Neural progenitor cell (in vitro differentiated cells): ENCODE measurements at places on chromosomes 12 and 14. TPM values are rescaled to one million over a fixed set of nuclear protein-coding genes. Genes with fewer than 3 reads are reported as not detected.
A peak's percentile ranks its signal among the peaks of the same experiment; 100 is the strongest.

GRCh38 chr12:870378-870777, 79.1 kb downstream of the RAD52 start:
- no peak overlapping the region for H3K4me3 ChIP-seq
- H3K4me1 ChIP-seq = no peaks in the 10 kb centered on the region
- no peaks in the 10 kb centered on the region for H3K27me3 ChIP-seq
- DNase-seq = no peak
- no peak overlapping the region for H3K27ac ChIP-seq

DNA sequence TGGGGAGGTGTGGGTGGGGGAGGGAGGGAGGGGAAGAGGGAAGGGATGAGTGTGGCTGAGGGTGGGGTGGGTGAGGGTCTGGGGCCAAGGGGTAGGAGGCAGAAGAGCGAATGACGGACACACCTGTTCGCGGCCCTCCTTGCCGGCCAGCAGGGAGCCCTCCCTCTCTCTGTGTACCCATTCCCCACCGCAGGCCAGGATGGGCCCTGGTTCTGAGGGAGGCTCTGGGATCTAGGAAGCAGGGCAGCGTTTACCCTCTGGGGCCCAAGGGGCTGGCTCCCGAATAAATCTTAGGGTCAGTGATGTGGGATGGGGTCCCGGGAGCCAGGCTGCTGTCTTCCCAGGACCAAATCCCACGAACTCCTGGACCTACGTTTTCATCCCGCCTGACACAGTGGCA, 46.0 kb upstream of the ESRRB start:
- H3K36me3 ChIP-seq = no peaks in the 10 kb centered on the region
- peaks cover 16% of the 10 kb centered on the region for H3K4me1 ChIP-seq
- peaks cover 40% of the 10 kb centered on the region for H3K27me3 ChIP-seq

The BCL11B gene
- total RNA-seq = 1.3 and 1.5 TPM in 2 replicates

The KRT82 gene
- total RNA-seq = not detected in 2 replicates

- H3K36me3 ChIP-seq = no peaks in the 10 kb centered on the region
- no peaks in the 10 kb centered on the region for H3K27me3 ChIP-seq
- no peak for DNase-seq
- H3K27ac ChIP-seq = no peak overlapping the region
- no peak overlapping the region for H3K4me3 ChIP-seq
- H3K4me1 ChIP-seq = peaks cover 6% of the 10 kb centered on the region
Observed at GRCh38 chr14:71139294-71139946, 232.2 kb downstream of the PCNX1 start.

- H3K4me3 ChIP-seq = no peak overlapping the region
- H3K36me3 ChIP-seq = no peaks in the 10 kb centered on the region
- no peaks in the 10 kb centered on the region for H3K27me3 ChIP-seq
Observed at GRCh38 chr14:38083039-38083438, 124.7 kb upstream of the SSTR1 start.

The MAP3K9 gene
- 14.9 and 25.3 TPM in 2 replicates for total RNA-seq

DNA sequence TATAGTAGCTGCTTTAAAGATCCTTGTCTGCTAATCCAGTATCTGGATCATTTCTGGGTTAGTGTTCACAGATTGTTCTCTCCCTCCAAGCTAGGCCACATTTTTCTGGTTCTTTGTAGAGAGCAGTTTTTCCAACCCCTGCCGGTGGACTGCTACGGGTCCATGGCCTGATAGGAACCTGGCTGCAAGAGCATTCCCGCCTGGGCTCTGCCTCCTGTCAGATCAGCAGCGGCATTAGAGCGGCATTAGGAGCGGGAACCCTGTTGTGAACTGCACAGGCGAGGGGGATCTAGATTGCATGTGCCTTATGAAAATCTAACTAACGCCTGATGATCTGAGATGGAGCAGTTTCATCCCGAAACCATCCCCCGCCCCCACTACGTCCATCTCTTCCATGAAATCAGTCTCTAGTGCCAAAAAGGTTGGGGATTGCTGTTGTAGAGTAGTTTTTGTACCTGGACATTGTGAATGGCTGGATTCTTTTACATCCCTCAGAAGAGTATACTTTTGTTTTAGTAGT, 50.4 kb downstream of the MYRFL start:
- peak; percentile 29 for DNase-seq
- H3K4me1 ChIP-seq = peaks cover 16% of the 10 kb centered on the region
- no peaks in the 10 kb centered on the region for H3K36me3 ChIP-seq
- H3K27me3 ChIP-seq = no peaks in the 10 kb centered on the region
- H3K27ac ChIP-seq = no peak overlapping the region

- no peaks in the 10 kb centered on the region for H3K36me3 ChIP-seq
- no peak overlapping the region for H3K4me3 ChIP-seq
- no peak for DNase-seq
- H3K4me1 ChIP-seq = peaks cover 7% of the 10 kb centered on the region
- no peaks in the 10 kb centered on the region for H3K27me3 ChIP-seq
Observed at GRCh38 chr14:90730206-90730766, 85.9 kb downstream of the TTC7B start.

The STAC3 gene
- 1.1 and 5.1 TPM in 2 replicates for total RNA-seq

DNA sequence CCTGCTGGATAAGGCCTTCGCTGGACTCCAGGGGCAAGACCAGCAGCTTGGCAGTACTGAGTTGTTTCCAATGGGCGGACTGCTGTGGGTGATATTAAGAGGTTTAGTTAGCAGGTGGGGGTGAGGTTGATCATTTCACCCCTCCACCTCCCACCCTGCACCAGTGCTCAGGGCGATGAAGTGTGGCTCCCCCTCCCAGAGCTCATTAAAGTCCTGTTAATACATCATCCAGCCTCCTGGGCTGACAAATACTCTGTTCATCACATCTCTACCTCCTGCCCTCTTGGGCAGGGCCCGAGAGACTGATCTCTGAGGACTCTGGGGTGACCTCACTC, 2.4 kb upstream of the FIGNL2 start:
- H3K4me3 ChIP-seq = no peak overlapping the region
- no peak for DNase-seq
- H3K27me3 ChIP-seq = peaks cover 4% of the 10 kb centered on the region

DNA sequence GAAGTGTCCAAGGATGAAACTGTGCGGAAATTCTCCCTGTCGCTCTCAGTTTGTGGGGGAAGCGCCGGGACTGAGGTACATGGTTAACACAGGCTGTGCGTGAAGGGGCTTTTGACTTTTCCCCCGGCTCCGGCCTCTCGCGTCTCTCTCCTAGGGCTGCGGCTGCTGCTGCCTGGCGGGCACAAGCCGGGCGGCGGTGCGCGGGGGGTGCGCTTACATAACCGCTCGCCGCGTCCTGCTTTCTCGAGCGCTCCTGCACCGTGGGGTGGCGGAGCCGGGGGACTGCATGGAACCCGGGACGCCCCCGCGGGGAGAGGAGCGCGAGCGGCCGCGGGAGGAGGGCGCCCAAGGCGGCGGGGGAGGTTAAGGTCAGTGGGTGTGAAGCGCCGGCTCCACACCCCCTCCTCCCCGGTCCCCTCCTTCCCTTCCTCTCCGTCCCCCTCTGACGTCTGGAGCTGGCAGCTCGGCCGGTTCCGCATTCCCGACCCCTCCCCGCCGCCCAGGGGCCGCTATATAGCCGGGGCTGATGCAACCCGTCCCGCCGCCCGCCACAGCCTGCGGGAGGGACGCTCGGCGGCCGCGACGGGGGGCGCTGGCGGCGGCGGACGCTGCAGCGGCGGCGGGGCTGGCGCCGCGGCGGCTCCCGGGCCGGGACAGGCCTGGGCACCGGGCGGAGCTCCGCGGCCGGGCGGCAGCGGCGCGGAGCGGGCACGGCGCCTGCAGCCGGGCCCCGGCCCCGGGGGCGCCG, at the start of gene JDP2:
Gene JDP2 (plus strand): TSS at position 541 of the 748 bp plus-strand sequence. CDS start 9,899 bp downstream, outside the sequence.
- DNase-seq = peak; percentile 89
- no peaks in the 10 kb centered on the region for H3K4me1 ChIP-seq
- no peak within 1 kb of the TSS for H3K27ac ChIP-seq
- H3K4me3 ChIP-seq = peak within 1 kb of the TSS; percentile 74
- no peaks in the 10 kb centered on the region for H3K36me3 ChIP-seq

DNA sequence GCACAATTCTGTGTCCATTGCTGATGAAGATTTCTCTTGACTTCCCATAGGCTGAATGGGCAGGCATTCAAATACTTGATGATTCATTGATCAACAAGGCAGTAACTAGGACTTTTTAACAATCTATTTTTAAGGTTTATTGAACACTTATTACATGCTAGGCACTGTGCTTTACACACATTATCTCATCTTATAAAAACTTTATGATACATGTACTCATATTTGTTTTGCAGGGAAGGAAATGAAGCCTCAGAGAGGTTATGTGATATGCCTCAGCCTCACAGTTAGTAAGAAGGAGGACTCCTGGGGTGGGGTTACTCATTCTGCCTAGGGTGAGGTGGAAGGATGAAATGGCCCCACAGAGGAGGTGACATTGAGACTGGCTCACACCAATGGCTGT, 12.9 kb upstream of the EMP1 start:
- no peak overlapping the region for H3K4me3 ChIP-seq
- H3K36me3 ChIP-seq = no peaks in the 10 kb centered on the region
- DNase-seq = no peak
- H3K27ac ChIP-seq = no peak overlapping the region

DNA sequence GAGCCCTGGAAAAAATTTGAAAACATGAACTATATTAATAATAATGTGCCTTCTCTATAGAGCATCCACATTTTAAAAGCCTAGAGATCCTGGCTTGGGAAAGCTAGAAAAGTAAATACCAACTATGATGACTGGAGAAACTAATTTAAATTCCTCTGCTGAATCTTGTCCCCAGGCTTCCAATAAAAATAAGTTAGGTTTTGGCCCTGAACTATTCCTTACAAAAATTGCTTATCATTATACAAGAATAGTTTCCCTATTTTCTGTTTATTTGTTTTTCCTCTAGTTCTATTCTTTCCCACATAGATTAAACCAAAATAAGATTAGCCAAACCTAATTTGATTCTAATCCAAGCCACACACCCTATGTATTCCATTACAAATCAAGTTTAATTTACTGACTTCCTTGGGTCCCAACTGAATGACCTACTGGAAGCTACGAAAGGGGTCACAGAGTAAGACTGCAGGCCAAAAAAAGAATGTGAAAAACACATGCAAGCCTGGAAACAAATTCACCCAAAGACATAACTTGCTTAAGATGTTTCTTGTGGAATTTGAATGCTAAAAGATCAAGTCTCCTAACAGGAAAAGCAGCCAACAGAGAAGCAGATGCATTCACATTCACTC, 133.0 kb downstream of the PAWR start:
- no peaks in the 10 kb centered on the region for H3K27me3 ChIP-seq
- DNase-seq = no peak
- H3K4me1 ChIP-seq = peaks cover 14% of the 10 kb centered on the region
- peaks cover 3% of the 10 kb centered on the region for H3K36me3 ChIP-seq

- no peak overlapping the region for H3K27ac ChIP-seq
- no peaks in the 10 kb centered on the region for H3K4me1 ChIP-seq
Observed at GRCh38 chr14:27715561-27715960, 1051.0 kb upstream of the FOXG1 start.

DNA sequence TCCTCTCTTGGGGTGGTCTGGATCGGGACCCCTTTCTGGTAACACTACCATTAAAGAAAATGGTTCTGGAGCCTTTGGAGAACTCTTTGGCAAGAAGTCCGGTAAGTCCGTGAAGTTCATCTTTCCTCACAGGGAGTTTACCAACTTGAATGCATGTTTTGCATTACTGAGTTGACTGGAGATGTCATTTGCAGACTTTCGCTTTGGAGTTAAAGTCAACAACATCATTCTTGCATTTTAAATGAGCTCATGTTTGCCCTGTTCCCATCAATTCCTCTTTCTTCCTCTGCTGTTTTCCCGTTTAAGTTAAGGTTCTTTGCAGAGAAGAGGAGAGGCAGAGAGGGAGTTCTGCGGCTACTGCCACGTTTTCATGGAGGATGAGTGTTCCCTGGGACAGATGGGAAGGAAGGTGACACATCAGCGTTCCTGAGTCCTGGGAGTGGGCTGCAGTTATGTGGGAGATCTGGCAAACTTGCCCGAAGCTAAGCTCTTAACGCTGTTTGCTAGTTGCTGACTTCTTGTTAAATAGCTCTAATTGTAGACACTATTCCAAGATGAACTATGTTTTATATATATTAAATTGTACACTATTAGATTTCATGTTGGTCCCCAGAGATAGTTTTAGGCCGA, 18.8 kb upstream of the PRICKLE1 start:
- no peak overlapping the region for H3K4me3 ChIP-seq
- H3K4me1 ChIP-seq = peaks cover 9% of the 10 kb centered on the region
- no peak for DNase-seq
- H3K36me3 ChIP-seq = no peaks in the 10 kb centered on the region
- no peak overlapping the region for H3K27ac ChIP-seq
- H3K27me3 ChIP-seq = no peaks in the 10 kb centered on the region

- H3K27ac ChIP-seq = no peak overlapping the region
- H3K36me3 ChIP-seq = no peaks in the 10 kb centered on the region
- peak; percentile 88 for DNase-seq
Observed at GRCh38 chr14:75561013-75561432, 17.4 kb upstream of the FLVCR2 start.

The AQP6 gene
- total RNA-seq = 0.12 TPM in 1 of 2 replicates, not detected in the other

GRCh38 chr12:53594897-53595615, 31.1 kb downstream of the ATF7 start:
- peaks cover 34% of the 10 kb centered on the region for H3K4me1 ChIP-seq
- no peaks in the 10 kb centered on the region for H3K36me3 ChIP-seq
- H3K4me3 ChIP-seq = no peak overlapping the region
- no peaks in the 10 kb centered on the region for H3K27me3 ChIP-seq

- H3K27ac ChIP-seq = peak overlapping the region; percentile 13
- DNase-seq = peak; percentile 46
- peaks cover 31% of the 10 kb centered on the region for H3K4me1 ChIP-seq
Observed at GRCh38 chr12:6603095-6603567, 4.0 kb downstream of the CHD4 start.

DNA sequence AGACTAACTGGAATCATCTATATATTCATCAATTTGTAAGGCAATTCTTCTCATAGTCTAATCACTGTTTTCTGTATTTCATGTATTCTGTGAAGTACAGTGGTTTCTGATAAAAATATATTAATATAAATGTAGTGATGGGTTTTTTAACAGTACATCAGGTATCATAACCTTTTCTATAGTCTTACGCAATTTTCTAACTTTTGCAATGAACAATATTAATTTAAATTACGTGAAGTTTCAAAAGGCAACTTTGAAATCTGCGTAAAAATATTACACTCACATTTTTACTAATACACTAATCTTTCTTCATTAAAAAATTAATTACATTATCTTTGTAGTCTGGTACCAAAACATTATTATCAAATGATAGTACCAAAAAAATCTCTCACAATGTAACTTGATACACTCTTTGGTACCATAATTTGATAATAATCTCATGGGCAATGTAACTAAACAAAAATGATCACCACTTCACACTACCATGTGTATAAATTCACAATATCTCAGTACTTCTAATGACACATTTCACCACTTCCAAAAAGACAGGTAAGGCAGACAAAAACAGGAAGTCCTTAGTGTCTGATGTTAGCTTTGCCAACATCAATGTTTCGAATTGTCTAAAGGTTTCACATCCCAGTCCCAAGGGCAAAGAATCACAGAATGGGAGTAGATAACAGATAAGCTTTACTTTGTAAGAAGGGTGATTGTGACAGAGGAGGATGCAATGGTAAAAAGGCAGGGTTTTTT, 8.7 kb downstream of the DNAI7 start:
- H3K27ac ChIP-seq = no peak overlapping the region
- no peaks in the 10 kb centered on the region for H3K27me3 ChIP-seq
- H3K4me3 ChIP-seq = no peak overlapping the region
- H3K4me1 ChIP-seq = no peaks in the 10 kb centered on the region

GRCh38 chr12:48827026-48827425, 8.7 kb downstream of the CACNB3 start:
- no peak overlapping the region for H3K27ac ChIP-seq
- no peaks in the 10 kb centered on the region for H3K36me3 ChIP-seq
- H3K4me1 ChIP-seq = no peaks in the 10 kb centered on the region
- no peak for DNase-seq
- no peaks in the 10 kb centered on the region for H3K27me3 ChIP-seq
- H3K4me3 ChIP-seq = no peak overlapping the region
